ENCODE measurements at places on chromosomes 13 and 19. TPM values are rescaled to one million over a fixed set of nuclear protein-coding genes. Genes with fewer than 3 reads are reported as not detected.
A peak's percentile ranks its signal among the peaks of the same experiment; 100 is the strongest.

GRCh38 chr13:113417008-113417751, 36.1 kb downstream of the ADPRHL1 start:
- H3K36me3 ChIP-seq, result no peaks in the 10 kb centered on the region
- no peak overlapping the region for H3K27ac ChIP-seq
- no peak overlapping the region for H3K4me3 ChIP-seq

- H3K27me3 ChIP-seq, result no peaks in the 10 kb centered on the region
- no peak overlapping the region for H3K4me3 ChIP-seq
- H3K36me3 ChIP-seq, result no peaks in the 10 kb centered on the region
- no peak overlapping the region for H3K27ac ChIP-seq
- DNase-seq, result peak; percentile 14
These were observed 11.1 kb downstream of the ATP4B start for GRCh38 chr13:113646921-113647340.

- no peak overlapping the region for H3K27ac ChIP-seq
- no peaks in the 10 kb centered on the region for H3K27me3 ChIP-seq
- H3K4me1 ChIP-seq, result no peaks in the 10 kb centered on the region
These were observed 53.6 kb downstream of the TDRD12 start for GRCh38 chr19:32773126-32773525.

DNA sequence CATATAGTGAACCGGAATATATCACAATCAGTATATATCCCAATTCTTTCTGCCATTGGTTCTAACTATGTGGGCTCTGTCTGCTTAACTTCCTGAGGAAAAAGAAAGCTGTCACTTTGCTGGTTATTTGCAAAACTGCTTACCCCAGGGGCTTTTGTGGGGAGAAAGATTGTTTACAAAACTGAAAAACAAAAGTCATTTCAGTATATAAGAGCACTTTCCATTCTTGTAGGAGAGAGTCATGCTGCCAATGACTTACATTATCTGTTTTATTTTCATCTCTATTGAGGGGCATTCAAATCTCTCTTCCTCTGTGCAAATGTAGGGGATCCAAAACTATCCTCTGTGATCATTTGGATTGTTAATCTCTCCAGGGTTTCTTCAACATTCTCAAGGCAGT, 3.2 kb upstream of the HS6ST3 start:
- H3K4me1 ChIP-seq, result no peaks in the 10 kb centered on the region
- peaks cover 24% of the 10 kb centered on the region for H3K27me3 ChIP-seq
- H3K36me3 ChIP-seq, result no peaks in the 10 kb centered on the region
- no peak for DNase-seq

GRCh38 chr19:52397310-52398080, at the start of gene ZNF528:
Gene ZNF528, plus strand, starts transcription at chr19:52397849. Its CDS starts 4,165 bp downstream, at chr19:52402014.
- H3K36me3 ChIP-seq, result peaks cover 6% of the 10 kb centered on the region
- H3K4me3 ChIP-seq, result peak within 1 kb of the TSS; percentile 64

Gene FBXO46
- total RNA-seq, result 31.1 TPM

Gene ZNF560
- total RNA-seq, result not detected

- peak overlapping the region; percentile 18 for H3K4me3 ChIP-seq
- peaks cover 32% of the 10 kb centered on the region for H3K4me1 ChIP-seq
- DNase-seq, result peak; percentile 40
- peaks cover 68% of the 10 kb centered on the region for H3K27me3 ChIP-seq
- no peak overlapping the region for H3K27ac ChIP-seq
These were observed 17.7 kb downstream of the NFIX start for GRCh38 chr19:13012690-13013608.

DNA sequence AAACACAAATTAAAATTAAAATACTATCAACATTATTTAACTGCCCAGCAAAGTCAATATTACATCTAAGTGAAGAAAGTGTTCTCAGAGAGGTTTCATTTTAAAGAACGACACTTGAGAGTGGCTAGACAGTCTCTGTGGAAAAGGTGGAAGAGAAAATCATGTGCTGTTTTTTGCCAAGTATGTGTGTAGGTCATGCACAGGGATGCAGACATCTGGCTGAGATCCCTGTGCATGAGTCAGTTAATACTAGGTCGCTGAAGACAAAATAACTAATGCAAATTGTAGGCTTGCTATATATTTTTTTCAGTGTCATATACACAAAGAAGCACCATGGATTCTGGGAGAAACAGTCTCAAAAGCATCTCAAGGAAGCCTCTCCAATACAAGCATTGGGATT, 44.3 kb upstream of the ENOX1 start:
- H3K27me3 ChIP-seq, result no peaks in the 10 kb centered on the region
- no peak overlapping the region for H3K4me3 ChIP-seq
- no peak for DNase-seq
- no peaks in the 10 kb centered on the region for H3K4me1 ChIP-seq

Gene PPP1R12C
- 174 TPM for total RNA-seq

Gene ICAM1
- 73.7 TPM for total RNA-seq

DNA sequence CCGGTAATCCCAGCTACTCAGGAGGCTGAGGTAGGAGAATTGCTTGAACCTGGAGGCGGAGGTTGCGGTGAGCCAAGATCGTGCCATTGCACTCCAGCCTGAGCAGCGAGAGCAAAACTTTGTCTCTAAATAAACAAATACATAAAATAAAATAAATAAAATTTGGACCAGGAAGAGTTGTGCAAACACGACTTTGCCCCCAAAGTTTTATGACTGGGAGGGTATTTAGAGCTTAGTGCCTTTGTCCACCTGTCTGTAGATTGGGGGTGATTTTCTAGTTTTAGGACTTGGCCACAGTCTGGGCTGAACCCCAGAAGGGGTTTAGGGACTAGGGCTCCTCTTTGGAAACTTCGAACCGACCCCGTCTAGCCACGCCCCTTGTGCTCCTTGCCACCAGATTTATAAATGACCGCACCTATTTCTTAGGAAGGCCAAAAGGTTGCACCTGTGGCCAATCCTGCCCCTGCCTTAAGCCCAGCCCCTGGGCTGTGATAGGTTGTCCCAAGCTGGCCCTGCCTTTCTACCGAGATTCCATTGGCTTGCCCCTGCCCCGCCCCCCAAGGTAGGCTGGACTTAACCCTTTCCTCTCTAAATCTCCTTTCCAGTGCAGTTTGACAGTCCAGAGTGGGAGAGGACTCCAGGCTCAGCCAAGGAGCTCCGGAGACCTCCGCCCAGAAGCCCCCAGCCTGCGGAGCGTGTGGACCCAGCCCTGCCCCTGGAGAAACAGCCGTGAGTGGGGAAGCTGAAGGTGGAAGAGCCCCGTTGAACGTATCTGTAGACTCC, 5.3 kb downstream of the SHD start:
- peaks cover 9% of the 10 kb centered on the region for H3K27me3 ChIP-seq
- no peak overlapping the region for H3K27ac ChIP-seq
- no peak for DNase-seq
- H3K4me3 ChIP-seq, result no peak overlapping the region
- no peaks in the 10 kb centered on the region for H3K36me3 ChIP-seq

Gene HOMER3
- 4.8 TPM for total RNA-seq

DNA sequence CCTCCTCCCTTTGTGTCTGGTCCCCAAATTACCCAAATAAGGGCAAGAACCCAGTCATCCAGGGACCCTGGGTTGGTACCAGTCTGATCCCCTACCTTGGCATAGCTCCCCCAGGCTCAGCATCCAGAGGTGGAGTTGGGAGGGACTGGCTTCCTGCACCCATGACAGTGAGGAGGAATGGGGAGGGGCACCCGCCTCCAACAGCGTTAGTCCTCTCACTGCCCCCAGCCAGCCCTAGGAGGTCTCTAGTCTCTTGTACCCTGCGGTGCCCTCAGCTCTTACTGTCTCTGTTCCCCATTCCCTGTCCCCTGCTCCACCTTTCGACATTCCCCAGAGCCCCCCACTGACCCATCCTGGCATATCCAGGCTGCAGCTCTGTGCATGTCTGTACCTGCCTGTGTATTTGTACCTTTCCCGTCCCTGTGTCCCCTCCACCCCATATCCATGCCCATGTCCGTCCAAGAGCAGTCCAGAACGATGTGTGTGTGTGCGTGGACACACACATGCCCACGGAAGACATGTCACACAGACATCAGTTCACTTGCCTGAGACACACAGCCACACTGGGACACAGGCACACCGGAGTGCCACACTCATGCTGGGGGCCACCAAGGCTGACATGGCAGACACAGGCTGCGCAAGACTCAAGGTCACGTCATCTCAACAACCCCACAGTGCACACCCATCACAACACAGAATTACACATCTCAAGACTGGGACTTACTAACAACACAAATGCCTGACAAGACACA, 17.8 kb downstream of the ERFL start:
- no peak overlapping the region for H3K4me3 ChIP-seq
- peaks cover 25% of the 10 kb centered on the region for H3K36me3 ChIP-seq
- DNase-seq, result peak; percentile 41
- no peak overlapping the region for H3K27ac ChIP-seq
- peaks cover 40% of the 10 kb centered on the region for H3K4me1 ChIP-seq

GRCh38 chr19:44452367-44452766, 4.1 kb upstream of the ZNF229 start:
- no peak overlapping the region for H3K27ac ChIP-seq
- no peak overlapping the region for H3K4me3 ChIP-seq

DNA sequence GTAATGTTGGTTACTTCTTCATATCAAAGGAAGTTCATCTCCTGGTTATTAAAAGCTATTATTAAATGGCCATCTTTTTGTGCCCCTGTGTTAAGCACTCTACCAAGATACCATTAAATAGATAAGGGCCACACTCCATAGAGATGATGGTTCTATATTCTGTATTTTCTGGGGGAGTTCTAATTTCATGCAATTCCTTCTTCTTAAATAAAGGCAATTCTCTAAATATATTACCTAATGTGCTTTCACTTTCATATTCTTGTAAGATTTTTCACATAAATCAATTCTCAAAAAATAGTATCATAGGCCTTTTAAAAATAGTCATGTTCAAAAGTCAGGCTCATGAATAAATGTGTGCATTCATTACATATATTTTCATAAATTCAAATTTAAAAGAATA, 47.0 kb upstream of the USPL1 start:
- H3K27me3 ChIP-seq, result no peaks in the 10 kb centered on the region
- H3K4me3 ChIP-seq, result no peak overlapping the region
- no peak overlapping the region for H3K27ac ChIP-seq
- no peak for DNase-seq
- no peaks in the 10 kb centered on the region for H3K36me3 ChIP-seq

DNA sequence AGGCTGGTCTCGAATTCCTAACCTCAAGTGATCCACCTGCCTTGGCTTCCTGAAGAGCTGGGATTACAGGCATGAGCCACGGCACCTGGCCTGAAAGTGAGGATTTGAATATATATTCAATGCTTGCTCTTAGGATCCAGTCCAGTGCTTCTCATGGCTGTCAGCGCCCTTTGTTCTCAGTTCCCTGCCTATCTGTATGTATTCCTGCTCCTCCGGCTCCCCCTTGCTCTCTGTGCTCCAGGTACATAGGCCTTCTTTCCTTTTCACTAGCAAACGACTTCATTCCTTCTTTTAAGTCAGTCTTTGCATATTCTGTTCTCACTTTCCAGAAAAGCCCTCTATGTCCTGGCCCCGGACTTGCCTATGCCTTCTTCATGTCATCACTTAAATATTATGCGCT, 232.8 kb downstream of the DACH1 start:
- H3K4me1 ChIP-seq, result no peaks in the 10 kb centered on the region
- DNase-seq, result no peak
- no peaks in the 10 kb centered on the region for H3K27me3 ChIP-seq
- H3K4me3 ChIP-seq, result no peak overlapping the region

Gene LYPD5
- not detected for total RNA-seq

Gene CEBPA
- total RNA-seq, result 7.6 TPM

Gene B9D2
- total RNA-seq, result 18.1 TPM

Gene ZNF20
- 4.6 TPM for total RNA-seq

Gene CAPN12
- 51.0 TPM for total RNA-seq

Gene IFNL1
- total RNA-seq, result 0.33 TPM

DNA sequence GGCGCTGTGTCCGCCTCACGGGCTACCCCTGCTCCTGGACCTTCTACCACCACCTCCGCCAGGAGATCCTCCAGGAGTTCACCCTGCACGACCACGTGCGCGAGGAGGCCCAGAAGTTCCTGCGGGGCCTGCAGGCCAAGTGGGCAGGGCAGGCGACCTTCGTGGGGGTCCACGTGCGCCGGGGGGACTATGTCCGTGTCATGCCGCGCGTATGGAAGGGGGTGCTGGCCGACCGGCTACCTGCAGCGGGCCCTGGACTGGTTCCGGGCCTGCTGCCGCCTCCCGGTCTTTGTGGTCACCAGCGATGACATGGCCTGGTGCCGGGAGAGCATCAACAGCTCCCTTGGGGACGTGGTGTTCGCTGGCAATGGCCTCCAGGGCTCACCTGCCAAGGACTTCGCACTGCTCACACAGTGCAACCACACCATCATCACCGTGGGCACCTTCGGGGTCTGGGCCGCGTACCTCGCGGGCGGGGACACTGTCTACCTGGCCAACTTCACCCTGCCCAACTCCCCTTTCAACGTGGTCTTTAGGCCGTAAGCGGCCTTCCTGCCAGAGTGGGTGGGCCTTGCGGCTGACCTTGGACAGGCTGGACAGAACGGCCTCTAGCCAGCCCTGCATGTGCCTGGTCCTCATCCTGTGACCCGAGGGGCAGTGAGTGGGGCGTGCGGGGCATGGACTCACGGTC, 7.8 kb upstream of the NTN5 start:
- no peaks in the 10 kb centered on the region for H3K27me3 ChIP-seq
- no peak overlapping the region for H3K27ac ChIP-seq
- DNase-seq, result no peak
- peaks cover 8% of the 10 kb centered on the region for H3K4me1 ChIP-seq
- no peaks in the 10 kb centered on the region for H3K36me3 ChIP-seq

Gene TGFBR3L
- total RNA-seq, result 4.4 TPM

GRCh38 chr13:98377635-98378378, 199.1 kb downstream of the STK24 start:
- H3K27me3 ChIP-seq, result no peaks in the 10 kb centered on the region
- H3K27ac ChIP-seq, result no peak overlapping the region

GRCh38 chr13:49567491-49567890, 17.9 kb downstream of the RCBTB1 start:
- no peaks in the 10 kb centered on the region for H3K27me3 ChIP-seq
- DNase-seq, result no peak
- peaks cover 19% of the 10 kb centered on the region for H3K36me3 ChIP-seq
- H3K4me1 ChIP-seq, result peaks cover 4% of the 10 kb centered on the region

Gene RLN3
- total RNA-seq, result not detected

GRCh38 chr19:48433337-48433736, 12.4 kb upstream of the GRWD1 start:
- H3K4me3 ChIP-seq, result no peak overlapping the region
- no peaks in the 10 kb centered on the region for H3K4me1 ChIP-seq
- DNase-seq, result no peak
- H3K27ac ChIP-seq, result no peak overlapping the region
- no peaks in the 10 kb centered on the region for H3K27me3 ChIP-seq
